ENCODE measurements at places on chromosomes 1 and 21.

DNA sequence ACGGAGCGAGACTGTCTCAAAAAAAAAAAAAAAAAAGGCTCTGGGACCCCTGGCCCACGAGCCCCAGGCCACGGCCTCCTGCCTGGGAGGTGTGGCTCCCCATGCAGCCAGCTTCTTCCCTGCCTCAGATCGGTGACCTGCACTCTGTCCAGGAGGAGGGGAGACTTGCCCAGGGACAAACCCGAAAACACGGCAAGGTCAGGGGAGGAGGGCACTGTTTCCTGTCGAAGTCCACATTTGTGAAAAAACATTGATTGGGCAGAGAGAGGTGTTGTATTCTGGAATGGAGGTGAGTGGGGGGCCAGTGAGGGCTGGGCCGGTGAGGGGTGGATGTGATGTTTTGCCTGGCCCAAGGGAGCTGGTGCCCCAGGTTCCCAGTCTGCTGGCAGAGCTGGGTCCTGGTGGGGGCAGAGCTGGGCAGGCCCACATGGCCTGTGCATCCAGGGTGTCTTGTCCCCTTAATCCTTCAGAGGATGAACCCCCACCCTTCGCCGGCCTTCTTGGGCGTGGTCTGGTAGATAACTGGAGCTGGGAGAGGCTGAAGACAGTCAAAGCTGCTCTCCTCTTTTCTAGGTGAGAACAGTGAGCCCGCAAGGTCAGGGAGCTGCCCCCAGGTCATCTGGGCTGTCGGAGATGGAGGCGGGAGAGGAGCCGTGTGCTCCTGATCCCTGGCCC lies 12.4 kb upstream of the FAAP20 start:
- DNase-seq, result no peak

DNA sequence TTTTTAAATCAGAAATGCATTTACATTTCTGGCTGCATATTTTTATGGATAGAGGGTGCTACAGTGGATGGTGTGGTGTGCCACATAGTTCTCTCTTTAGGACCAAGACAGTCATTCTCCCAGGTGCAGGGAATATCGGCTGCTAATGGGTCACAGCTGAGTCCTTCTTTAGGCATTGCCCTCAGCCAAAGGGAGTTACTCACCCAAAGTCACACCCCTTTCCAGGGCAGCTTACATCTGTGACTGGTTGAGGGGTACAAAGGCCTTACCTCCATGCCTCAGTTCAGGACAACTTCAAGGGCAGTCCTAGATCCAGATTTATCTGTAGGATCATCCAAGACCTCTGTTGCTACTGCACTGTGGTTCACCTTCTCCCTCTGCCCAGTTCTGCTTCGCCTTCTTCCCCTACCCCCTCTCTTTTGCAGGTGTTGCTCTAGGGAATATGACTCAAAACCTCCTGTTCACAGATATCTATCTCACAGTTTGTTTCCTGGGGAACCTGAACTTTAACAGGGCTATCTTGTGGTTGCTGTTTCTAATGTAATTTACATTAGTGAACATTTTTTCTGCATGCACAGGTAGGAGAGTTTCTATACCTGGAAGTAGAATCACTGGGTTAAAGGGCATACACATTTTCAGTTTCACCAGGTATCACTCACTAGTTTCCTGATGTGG lies 413.9 kb downstream of the RPS6KC1 start:
- no peak for DNase-seq

DNA sequence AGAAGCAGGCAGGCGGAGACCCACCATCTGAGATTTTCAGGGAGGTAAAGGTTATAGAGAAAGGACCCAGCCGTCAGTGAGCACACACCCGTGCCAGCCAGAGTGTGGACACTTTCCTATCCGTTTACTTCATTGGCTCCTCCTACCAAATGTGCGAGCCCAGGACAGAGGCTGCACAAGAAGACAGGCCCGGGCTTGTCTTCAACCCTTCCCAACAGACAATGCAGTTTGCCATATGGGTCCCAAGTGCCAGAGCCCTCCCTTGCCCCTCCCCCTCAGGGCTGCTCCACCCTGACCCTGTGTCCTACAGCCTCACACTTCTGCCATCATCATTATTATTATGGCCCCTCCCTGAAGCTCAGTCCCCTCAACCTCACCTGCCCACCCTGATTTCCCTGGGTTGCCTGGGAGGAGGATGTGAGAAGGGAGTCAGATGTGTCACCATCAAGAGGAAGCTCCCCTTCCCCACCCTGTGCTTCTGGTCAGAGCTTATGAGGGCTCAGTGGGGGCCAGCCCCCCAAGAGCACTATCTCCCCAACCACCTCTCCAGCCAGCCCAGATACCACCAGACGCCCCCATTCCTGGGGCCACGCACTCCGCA lies 9.4 kb downstream of the LAPTM5 start:
- no peak for DNase-seq

DNA sequence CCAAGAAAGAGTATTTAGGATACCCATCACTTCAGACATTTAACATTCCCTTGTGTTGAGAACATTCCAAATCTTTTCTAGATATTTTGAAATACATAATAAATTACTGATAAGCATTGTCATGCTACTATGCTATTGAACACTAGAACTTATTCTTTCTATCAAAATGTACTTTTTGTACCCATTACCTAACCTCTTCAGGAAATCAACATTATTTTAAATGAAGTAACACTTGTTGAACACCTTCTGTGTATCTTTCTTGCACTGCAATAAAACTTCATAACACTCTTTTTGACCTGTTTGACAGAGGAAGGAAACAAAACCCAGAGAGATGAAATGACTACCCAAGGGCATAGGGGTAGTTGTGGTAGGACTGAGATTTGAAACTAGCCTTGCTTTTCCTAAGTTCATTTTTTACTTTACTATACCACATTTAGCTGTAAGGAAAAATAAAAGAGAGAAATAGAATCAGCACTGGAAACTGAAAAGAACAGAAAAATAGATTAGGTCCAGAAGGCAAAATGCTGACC lies 99.4 kb downstream of the UCHL5 start:
- DNase-seq, result no peak

GRCh38 chr1:30697571-30698376 lies 25.6 kb downstream of the MATN1 start:
- DNase-seq, result no peak
